ENCODE measurements at places on chromosomes 3 and 15. TPM values are rescaled to one million over a fixed set of nuclear protein-coding genes. Genes with fewer than 3 reads are reported as not detected.

DNA sequence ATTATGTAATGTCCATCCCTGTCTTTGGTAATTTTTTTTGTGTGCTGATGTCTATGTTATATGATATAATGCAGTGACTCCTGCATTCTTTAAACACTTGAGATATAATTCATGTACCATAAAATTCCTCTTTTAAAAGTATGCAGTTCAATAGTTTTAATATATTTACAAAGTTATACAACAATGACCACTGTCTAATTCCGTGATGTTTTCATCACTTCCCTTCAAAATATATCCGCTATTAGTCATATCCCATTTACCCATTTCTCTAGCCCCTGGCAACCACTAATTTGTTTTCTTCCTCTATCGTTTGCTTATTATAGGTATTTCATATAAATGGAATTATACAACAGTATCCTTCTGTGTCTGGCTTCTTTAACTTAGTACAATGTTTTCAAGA lies 64.9 kb upstream of the SUCLG2 start:
- DNase-seq: peak; percentile 69

DNA sequence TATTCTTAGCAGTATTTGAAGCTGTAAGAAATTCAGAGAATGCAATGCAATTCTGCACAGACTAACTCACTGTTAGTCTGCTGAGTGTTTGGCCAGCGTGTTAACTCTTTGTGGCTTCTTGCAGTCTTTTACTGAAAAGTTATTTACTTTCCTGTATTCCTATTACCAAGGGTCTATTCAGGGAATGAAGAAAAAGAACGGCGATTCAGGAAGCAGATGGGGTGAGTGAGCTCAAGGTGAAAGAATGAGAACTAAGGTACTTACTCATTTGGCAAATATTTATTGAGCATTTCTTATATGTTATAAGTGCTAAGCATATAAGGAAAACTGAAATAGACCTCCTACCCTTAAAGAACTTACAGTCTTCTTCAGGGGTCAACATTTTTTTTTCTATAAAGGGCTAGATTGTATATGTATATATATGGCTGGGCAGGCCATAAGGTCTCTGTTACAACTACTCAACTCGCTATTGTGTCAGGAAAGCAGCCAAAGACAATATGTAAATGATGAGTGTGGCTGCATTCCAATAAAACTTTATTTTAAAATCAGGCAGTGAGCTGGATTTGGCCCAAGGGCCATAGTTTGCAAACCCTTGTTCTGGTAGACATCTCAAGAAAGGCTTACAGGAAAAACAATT lies 271.9 kb upstream of the GADL1 start:
- DNase-seq: peak; percentile 44

The IQCH gene
- 7.0 TPM for total RNA-seq

The TMEM212 gene
- total RNA-seq: not detected

The CDHR4 gene
- not detected for total RNA-seq
